Activated CD8-positive, alpha-beta T cell treated with anti-CD3 and anti-CD28 coated beads for 36 hours (primary cell): ENCODE measurements at places on chromosomes 7 and 10. TPM values are rescaled to one million over a fixed set of nuclear protein-coding genes. Genes with fewer than 3 reads are reported as not detected.

- DNase-seq = no peak
Observed at GRCh38 chr7:144468990-144469732, 65.7 kb upstream of the NOBOX start.

DNA sequence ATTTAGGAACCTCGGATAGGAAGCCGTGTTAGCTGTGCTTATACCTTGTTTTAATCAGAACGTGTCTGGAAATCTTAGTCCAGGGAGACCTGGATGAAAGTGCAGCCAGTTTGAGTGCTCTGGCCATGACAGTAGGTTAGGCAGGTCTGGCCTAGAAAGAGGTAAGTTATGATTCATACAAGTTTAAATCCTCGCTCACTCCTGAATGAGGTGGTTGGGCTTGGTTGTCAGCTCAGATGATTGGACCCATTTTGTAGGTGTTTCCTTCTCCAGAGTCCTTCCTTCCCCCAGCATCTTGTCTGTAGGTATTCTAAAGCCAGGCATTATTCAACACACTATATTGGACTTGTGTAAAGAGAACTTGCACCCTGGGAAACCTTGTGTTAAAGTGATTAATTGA, 561.9 kb upstream of the GALNT17 start:
- DNase-seq = no peak

DNA sequence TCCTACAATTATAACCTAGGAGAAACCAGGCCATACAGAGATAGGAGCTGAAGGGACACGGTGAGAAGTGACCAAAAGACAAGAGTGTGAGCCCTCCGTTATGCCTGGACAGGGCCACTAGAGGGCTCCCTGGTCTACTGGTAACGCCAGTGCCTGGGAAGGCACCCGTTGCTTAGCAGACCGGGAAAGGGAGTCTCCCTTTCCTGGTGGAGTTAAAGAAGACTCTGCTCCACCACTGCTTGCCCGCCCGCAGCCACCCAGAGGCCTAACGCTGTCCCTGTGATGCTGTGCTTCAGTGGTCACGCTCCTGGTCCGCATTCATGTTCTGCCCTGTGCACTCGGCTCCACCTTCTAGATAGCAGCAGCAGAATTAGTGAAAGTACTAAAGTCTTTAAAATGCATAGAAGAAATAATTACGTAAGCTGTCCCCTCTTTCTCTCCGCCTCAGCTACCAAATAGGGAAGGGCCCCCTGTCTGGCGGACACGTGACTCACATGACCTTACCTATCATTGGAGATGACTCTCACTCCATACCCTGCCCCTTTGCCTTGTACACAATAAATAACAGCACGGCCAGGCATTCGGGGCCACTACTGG, 34.8 kb downstream of the GRID2IP start:
- DNase-seq = peak; percentile 83

The AVPI1 gene
- 2.5 TPM for total RNA-seq

GRCh38 chr10:30233186-30233959, 115.7 kb downstream of the MTPAP start:
- DNase-seq = no peak

- no peak for DNase-seq
Observed at GRCh38 chr7:25349283-25350017, 121.2 kb upstream of the NPVF start.

GRCh38 chr10:20890009-20890408, 7.1 kb downstream of the NEBL start:
- no peak for DNase-seq

DNA sequence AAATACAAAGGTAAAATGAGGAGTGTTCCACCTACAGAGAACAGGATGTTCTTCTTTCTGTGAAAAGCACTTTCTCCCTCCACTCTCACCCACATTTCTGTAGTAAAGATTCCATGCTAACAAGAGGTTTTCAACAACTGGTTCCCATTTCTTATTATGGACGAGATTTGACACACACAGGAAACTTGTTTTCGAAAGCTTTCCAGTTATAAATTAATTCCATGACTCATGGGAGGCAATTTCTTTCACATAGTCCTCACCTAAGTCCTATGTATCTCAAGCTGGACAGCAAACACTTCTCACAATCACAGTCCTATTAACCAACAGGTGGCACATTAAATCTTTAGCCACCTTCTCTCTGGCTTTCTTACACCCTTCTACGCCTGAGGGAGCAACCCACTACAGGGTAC, 24.5 kb downstream of the RAPGEF5 start:
- no peak for DNase-seq

The EBF3 gene
- total RNA-seq = not detected

- DNase-seq = no peak
Observed at GRCh38 chr7:27345997-27346396, 103.4 kb downstream of the EVX1 start.

GRCh38 chr7:132977234-132977633, 104.7 kb downstream of the CHCHD3 start:
- no peak for DNase-seq

The TMEM196 gene
- not detected for total RNA-seq

GRCh38 chr10:83023662-83024061, 1115.6 kb upstream of the GHITM start:
- DNase-seq = no peak

GRCh38 chr7:158054081-158054480, 533.5 kb downstream of the PTPRN2 start:
- no peak for DNase-seq

DNA sequence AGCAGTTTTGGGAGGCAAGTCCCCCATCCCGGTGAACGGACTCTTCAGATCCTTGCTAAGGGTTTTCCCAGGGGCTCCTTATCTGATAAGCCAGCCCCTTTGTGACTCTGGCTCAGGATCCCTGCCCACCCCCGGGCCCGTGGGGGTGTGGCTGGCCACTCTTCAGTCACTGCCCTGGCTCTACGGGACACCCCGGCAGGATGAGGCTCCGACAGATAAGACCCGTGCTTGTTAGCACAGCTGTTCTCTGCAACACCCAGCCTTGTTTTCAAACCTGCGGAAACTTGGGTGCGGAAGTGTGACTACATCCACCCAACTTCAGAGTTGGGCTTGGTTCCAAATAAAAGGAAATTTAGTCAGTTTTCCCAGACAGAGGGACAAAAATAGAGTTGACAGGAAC, 66.7 kb upstream of the PODXL start:
- no peak for DNase-seq

- DNase-seq = no peak
Observed at GRCh38 chr10:51144161-51144781, 70.0 kb downstream of the PRKG1 start.

The IGFBP1 gene
- not detected for total RNA-seq

GRCh38 chr7:5598261-5598761, 174.7 kb upstream of the TNRC18 start:
- no peak for DNase-seq

The PLOD3 gene
- total RNA-seq = 24.4 TPM

DNA sequence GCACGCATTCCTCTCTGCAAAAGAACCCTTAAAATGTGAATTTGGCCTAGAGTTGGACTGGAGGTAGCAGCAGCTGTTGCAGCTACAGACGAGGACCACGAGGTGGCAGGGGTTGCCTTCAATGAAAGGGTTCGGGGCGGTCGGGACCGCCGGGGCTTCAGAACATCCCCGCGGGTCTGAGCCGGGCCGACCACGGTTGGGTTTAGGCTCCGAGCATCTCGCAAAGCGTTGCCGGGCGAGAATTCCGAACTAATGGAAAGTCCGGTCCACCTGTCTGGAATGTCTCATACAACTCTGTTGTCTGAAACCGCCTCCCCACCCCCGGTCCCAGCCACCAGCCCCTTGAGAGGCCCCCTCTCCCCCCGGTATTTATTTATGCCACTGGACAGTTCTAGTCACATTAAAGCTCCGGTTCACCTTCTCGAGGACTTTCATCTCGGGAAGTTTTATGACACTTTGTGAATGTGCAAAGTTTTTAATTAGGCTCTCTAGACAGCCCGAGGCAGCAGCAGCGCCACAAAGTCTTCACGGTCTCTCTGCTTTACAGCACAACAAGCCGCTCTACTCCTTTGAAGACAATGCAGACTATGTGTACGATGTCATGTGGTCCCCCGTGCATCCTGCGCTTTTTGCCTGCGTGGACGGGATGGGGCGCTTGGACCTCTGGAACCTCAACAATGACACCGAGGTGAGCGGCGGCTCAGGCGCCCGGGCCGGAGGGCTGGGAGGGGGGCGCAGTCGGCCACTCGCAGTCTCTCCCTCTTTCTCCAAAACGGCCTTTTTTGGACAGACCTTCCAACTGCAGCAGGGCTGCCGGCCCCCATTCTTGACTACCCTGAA, 246.2 kb downstream of the SLC25A13 start:
- peak; percentile 61 for DNase-seq

DNA sequence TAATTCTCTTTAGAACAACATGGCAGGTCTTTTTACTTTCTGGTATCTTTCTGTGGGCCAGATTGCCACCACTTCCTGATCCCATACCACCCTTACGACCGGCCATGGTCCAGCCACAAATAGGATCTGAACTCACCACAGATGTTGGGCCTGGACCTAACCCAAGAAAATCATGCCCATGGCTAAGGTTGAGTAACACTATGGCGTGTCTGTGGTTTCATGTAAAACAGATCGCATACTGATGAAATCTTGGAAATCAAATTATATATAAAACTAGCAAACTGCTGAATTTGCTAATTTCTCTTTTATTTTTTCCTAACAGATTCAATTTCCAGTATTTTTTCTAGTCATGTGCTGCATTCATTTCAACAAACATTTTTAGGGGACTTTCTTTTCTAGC, 77.2 kb downstream of the CH25H start:
- DNase-seq = no peak

The TPST1 gene
- total RNA-seq = 2.4 TPM

The ZNF467 gene
- total RNA-seq = 0.09 TPM

DNA sequence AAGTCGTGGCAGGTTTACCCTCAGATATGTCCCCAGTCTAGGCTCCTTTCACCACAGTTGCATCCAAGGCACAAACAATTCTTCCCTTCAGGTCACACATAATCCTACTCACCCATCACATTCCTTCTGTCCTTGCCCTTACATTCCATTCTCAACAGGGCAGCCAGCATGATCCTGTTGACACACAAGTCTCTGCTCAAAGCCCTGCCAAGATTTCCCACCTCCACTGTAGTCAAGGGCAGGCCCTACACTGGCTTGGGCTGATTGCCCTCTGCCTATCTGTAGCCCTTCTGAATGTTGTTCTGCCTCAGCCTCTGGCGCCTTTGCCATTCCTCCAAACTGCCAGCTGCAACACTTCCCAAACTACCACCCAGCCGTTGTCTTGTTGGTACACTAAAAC, 187.9 kb upstream of the AKR1E2 start:
- no peak for DNase-seq

The AP4M1 gene
- 10.9 TPM for total RNA-seq

DNA sequence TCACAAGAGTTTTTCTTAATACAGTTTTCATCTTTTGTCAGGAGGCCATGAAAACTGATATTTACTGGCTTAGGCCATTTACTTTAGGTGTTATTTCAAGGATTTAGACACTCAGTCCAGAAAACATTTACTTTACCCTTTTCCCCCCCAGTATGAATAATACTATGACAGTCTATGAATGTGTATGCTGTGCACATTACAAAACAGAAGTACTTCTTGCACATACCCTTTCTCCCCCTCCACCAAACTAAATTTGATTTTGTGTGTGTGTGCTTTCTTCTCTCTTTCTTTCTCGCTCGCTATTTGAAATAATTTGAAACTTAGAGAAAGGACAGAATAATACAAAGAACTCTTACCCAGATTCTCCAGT, 41.3 kb downstream of the RBM33 start:
- DNase-seq = no peak

DNA sequence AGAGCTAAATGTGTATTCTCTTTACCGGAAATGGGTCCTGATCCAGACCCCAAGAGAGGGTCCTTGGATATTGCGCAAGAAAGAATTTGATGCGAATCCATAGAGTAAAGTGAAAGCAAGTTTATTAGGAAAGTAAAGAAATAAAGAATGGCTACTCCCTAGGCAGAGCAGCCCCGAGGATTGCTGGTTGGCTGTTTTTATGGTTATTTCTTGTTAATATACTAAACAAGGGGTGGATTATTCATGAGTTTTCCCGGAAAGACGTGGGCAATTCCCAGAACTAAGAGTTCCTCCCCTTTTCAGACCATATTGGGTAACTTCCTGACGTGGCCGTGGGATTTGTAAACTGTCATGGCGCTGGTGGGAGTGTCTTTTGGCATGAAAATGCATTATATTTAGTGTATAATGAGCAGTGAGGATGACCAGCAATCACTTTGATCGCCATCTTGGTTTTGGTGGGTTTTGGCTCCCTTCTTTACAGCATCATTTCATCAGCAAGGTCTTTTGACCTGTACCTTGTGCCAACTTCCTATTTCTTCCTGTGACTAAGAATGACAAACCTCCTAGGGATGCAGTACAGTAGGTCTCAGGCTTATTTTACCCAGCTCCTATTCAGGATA, 60.4 kb downstream of the ARL4A start:
- no peak for DNase-seq

DNA sequence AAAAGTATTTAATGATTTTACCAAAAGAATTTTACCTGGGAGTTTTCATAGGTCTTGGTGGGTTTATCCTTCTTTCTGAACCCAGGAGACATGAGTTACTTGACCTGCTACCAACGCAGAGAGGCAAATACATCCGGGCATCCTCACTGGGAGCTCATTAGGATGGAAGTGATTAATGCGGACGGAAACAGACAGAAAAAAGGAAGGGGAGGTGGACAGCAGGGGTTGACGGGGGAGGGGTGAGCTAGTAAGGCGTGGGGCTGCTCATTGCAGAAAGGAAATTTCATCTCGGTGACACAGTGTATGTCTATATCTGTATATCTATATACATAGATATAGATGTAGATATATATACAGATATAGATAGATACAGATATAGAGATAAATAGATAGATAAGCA, 408.2 kb upstream of the ADARB2 start:
- no peak for DNase-seq

The MYH16 gene
- not detected for total RNA-seq

- peak; percentile 31 for DNase-seq
Observed at GRCh38 chr7:33130184-33130583, 820 bp downstream of the BBS9 start.

- DNase-seq = no peak
Observed at GRCh38 chr7:40530292-40530691, 395.5 kb downstream of the SUGCT start.

DNA sequence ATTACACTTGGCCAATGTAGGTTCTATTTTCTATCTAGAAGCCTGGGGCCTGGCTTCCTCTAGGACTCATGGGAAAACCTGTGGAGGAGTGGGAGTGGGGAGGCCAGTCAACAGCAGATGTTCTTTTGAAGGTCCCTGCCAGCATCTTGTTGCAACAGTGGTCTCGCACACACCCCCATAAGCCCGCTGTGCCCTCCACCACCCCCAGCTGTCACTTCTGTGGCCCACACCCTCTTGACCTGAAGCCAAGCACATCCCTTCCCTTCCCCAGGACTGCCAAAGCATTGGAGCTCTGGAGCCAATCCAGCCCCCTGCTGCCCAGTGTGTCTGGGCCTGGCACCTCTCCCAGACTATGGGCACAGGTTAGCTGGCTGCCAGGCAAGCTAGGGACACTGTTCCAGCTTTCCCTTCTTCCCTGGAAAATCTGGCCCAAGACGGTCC, 1.9 kb upstream of the STX1A start:
- no peak for DNase-seq
